Amniotic stem cell (primary cell): ENCODE measurements at places on chromosomes 6 and 20.

DNA sequence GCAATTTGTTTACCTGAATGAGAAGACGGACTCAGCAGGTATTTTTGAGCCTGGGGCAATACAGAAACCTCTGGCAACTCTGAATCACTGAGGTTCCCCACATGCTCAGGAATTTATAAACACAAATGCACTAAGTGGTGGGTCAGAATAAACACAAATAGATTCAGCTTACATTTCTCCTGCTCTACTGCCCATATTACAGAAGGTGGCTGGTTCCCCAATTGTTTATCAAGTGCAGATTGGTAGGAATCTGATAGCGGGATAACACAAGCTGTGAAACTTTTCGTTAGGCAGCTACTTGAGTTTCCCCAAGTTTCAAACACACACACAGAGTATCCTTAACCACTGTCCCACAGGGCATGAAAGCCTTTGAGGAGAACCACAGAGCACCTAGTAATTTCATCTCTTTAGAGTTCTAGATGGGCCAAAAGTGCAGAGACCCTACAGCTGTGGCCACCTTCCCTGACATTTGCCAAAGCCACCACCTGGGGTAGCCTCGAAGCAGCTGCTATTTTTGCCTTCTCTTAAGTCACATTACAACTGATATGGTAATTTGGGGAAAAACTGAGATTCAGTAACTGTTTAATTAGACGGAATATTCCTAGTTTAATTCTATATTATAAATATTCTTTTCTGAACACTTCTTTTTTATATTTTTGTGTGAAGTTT is 204.2 kb upstream of the PTCHD4 start:
- DNase-seq = no peak

GRCh38 chr6:88775866-88776571 is 187.4 kb downstream of the RNGTT start:
- DNase-seq = no peak

- DNase-seq = no peak
These were observed 99.3 kb downstream of the UTRN start for GRCh38 chr6:144384427-144384826.

- DNase-seq = no peak
These were observed 38.9 kb upstream of the KCNK5 start for GRCh38 chr6:39268171-39268570.

- DNase-seq = no peak
These were observed 93.2 kb downstream of the TBX18 start for GRCh38 chr6:84671183-84671582.
